ENCODE measurements at places on chromosomes 16 and 17.

GRCh38 chr16:85166699-85167588, 54.7 kb upstream of the CIBAR2 start:
- no peak for DNase-seq

- no peak for DNase-seq
Measured at GRCh38 chr17:73643001-73643851, 1.0 kb downstream of the SDK2 start.

DNA sequence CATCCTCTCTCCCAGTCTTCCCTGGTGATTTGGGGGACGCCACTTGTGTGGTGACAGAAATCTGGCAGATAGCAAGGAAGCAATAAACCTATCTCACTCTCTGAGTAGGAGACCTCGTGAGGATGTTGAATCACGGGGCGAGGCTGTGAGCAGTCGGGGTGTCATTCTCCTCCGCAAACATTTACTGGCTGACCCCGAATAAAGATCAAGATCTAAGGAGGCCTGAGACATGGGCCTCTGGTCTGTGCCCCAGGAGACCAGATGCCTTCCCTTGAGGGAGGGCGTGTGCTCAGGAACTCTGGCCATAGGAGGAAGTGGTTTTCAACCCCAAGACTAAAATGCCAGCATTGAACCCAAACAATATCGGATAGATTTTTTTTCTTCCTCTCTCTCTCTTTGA, 53.1 kb downstream of the FOXL1 start:
- no peak for DNase-seq

GRCh38 chr16:84295203-84295860, 654 bp downstream of the WFDC1 start:
- DNase-seq: no peak

DNA sequence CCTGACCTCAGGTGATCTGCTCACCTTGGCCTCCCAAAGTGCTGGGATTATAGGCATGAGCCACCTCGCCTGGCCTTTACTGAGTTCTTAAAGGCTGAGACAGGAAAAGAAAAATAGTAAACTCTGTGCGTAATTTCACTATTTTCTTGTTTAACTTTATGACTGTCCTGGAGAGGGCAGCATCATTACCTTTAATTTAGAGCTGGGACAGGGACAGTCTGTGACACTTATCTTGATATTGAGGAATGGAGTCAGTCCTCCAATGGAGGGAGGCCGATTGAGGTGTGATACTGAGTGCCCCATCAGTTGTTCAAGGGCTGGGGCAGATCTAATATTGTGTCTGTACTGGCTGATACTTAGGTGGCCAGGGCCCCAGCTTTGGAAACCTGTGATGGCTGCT, 21.5 kb upstream of the SPN start:
- DNase-seq: no peak

GRCh38 chr16:35182943-35183550, 1723.6 kb downstream of the TP53TG3F start:
- no peak for DNase-seq

GRCh38 chr17:73433501-73433900, 121.7 kb upstream of the CDC42EP4 start:
- DNase-seq: no peak

- DNase-seq: no peak
Measured at GRCh38 chr16:12231666-12232065, 255.1 kb downstream of the SNX29 start.

DNA sequence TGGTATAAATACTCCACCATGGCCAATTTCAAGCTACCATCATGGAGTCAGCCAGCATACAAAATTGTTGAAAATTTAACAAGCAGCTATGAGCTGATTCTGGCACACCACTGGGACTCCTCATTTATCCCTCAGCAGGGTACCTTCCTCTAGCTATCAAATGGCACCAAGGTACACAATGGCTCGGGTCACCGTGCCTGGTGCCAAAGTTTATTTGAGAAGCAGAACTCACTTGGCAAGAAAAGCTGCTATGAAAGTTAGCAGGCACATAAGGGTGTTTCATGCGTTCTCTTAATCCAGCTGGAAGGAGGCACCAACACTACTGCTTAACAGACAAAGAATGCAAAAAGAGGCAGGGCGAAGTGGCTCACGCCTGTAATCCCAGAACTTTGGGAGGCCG, 51.6 kb downstream of the IKZF3 start:
- DNase-seq: no peak

GRCh38 chr17:29827179-29827578, 102.8 kb downstream of the SSH2 start:
- no peak for DNase-seq

DNA sequence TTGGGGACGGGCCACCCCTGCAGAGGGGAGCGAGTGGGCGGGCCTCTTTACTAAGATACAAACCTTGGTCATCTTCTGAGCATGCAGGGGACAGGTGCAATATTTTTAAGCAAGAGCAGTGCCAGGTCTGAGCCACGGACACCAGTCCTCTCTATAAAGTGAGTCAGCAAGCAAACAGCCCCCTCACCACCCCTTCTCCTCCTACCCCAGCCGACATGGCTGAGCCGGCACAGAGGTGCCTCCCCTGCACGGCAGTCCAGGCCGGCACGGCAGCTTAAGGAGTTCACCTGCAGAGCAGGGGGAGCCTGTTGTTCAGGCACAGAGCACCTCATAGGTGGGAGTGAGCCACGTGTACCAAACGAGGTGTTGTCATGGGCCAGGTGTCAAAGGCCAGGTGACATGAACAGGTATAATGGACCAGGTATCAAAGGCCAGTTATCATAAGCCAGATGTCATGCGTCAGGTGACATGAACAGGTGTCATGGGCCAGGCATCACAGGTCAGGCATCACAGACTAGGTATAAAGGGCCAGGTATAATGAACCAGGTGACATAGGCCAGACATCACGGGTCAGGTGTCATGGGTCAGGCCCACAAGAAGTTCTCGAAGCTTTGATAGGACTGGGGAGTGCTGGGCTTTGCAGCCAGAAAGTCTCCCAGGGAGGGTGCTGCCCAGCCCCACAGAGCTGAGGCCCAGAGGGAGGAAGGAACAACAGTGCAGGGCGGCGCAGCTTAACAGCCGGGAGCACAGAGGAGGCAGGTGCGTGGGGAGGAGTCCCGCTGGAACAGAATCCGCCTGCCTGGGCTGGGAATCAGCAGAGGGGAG, 42.6 kb upstream of the ZNF469 start:
- DNase-seq: no peak

DNA sequence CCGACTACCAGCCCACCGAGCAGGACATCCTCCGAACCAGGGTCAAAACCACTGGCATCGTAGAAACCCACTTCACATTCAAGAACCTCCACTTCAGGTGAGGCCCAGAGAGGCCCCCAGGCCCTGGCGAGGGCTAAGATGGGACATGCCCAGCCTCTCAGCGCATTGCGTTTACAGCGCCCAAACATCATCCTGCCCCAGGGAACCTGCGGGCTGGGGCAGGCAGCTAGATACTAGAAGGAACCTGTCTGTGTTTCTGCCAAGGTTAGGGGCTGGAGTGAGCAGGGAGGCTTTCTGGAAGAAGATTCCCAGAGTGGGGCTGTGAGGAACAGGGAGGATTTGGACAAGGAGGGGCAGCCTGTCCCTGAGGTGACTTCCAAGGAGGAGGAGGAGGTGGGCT, 90.6 kb downstream of the AMFR start:
- DNase-seq: no peak

- peak; percentile 60 for DNase-seq
Measured at GRCh38 chr17:77107506-77108433, 33.0 kb upstream of the SEC14L1 start.

DNA sequence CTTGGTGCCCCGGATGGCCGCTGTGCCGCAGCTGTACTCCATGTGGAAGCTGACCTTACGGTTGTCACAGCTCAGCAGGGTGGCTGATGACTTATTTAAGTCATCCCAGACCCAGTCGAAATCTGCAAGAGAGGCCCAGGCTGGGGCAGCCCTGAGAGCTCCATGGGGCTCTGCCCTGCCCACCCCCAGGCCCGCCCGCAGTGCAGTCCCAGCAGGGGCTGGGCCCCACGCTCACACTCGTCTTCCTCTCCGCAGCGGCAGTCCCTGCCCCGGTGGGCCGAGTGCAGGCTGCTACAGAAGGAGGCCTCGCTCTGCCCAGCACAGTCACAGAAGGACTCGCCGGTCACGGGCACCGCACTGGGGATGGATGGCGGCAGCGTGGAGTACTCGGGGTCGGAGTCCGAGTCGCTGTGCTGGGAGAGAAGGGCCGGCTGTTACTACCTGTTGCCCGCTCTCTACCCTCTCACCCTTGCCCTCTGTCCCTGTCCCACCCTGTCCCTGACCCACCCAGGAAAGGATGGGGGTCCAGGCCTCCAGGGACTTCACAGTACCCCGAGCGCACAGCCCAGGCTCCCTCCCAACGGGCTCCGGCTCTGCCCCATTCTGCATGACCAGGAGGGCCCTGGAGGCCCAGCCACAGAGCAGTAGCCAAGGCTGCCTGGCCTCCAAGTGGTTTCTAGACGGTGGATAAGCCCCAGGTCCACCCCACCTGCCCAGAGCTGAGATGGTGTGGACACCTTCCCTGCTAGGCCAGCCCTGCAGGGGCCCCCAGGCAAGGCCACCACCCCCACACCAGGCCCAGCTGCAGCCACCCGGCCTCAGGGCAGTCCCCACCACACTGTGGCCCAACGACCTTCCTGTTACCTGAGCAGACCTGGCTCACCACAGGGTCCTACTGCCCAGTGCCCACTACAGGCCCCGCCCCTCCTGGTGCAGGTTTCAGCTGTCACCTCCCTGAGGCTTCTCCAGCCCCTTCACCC, 3.9 kb downstream of the SPSB3 start:
- no peak for DNase-seq

DNA sequence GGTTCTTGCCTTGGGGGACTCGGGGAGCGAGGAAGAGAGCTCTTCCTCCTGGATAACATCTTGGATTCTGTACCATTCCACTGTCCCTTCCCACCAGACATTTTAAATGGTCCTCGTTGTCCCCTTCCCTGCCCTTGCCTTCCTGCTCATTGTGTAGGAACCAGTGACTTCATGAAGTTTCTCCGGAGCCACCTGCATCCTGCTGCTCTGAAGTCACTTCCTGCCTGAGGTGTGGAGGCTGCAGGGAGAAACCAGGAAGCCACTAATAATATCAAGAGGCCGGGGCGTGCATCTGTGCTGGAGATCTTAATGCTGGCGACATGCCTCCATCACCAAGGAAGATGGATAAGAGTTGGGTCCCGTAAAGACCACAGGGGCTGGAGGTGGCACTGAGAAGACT, 6.2 kb upstream of the SLC16A13 start:
- DNase-seq: no peak

- DNase-seq: no peak
Measured at GRCh38 chr17:8844229-8845218, 22.9 kb downstream of the PIK3R6 start.

- DNase-seq: no peak
Measured at GRCh38 chr17:43416998-43417890, 18.5 kb downstream of the ARL4D start.

DNA sequence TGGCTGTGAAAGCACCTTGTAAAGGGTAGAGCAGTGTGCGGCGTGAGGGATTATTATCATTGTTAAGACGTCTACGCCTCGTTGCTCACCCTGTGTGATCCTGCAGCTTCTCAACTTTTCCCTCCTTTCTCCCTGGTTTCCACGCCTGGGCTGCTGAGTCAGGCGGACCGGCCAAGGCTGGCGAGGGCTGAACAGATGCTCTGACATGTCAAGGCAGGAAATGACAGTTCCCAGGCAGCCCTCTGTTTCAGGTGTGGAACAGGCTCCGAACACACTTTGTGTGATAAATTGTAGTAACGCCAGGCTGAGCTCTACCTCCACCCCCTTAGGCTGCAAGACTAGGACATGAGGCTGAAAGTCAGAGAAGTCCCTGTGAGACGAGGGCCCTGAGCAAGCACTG, 46.0 kb upstream of the TBX2 start:
- no peak for DNase-seq

DNA sequence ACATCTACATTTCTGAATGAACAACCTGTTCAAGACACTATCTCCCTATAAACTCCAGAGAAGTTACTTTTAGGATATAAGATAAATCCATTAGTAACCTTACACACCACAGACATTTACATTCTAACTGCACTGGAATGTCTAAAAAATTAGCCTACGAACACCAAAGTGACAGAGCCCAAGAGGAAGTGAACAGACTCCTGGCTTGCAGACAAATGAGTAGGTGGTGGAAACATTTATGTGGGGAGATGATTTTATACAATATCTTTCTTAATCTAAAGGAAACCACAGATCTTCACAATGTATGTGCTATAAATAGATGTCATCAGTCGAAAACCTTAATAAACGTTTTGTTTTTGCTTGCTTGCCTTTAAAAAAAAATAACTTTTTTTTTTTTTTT, 18.8 kb downstream of the ZNF652 start:
- no peak for DNase-seq

GRCh38 chr16:27439271-27440018, 37.5 kb downstream of the IL21R start:
- no peak for DNase-seq

DNA sequence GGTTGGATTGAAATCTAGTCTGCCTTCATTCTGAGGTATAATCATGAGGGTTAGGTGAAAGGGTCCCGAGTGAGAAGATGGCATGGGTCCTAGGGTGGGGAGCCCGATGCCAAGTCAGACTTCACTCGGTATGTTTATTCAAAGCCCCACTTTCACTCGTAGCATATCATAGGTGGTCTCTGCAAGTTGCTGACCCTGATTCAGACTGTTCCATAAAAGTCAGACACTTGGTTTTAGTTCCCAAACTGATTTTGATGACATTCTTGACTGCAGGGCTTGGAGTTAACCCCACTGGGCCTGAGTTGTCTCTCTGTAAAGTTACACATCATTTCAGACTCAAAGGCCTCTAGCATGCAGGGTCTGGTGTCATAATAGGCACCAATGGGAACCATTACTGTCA, 17.8 kb downstream of the HAPSTR1 start:
- DNase-seq: no peak

GRCh38 chr16:57648581-57649442, 19.3 kb upstream of the ADGRG3 start:
- peak; percentile 64 for DNase-seq

DNA sequence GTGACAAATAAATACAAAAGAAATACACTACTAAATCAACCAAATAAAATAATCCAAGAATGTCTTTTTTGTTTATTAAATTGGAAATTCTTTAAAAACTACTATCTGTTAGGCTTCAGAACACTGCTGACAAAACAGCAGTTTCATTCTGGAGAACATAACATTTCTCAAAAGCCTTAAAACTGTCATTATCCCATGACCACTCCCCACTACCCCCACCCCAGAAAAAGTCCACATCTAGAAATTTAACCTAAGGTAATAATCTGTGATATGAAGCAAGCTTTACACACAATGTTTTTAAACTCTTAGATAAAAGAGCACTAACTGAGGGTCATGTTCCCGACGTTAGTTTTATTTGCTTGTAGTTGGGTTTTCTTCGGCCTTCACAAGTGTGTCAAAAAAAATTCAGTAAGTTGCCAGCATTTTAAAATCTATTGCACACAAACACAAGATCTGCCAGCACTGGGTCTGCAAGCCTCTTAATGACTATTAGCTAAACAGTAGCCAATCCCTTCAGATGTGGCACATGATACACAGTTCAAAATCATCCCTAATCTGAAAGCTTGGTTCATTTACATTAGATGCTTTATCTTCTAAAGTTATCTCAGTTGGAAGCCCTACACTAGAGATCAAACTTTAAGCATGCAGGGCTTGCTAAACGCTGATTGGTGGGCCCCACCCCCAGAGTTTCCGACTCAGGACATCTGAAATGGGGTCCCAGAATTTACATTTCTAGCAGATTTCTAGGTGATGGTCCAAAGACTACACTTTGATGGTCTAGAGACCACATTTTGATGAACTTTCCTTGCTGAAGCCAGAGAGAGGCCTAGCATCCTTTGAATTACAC, 75.2 kb downstream of the KANSL1 start:
- no peak for DNase-seq

- DNase-seq: peak; percentile 52
Measured at GRCh38 chr16:30473231-30474073, 910 bp downstream of the ITGAL start.

Data from stimulated activated CD8-positive, alpha-beta memory T cell treated with anti-CD3 and anti-CD28 coated beads, Interleukin-12 subunit alpha, Interleukin-12 subunit beta, amount 100 ng/mL, for 4 hours (primary cell).